ENCODE measurements at places on chromosomes 6 and 20.

DNA sequence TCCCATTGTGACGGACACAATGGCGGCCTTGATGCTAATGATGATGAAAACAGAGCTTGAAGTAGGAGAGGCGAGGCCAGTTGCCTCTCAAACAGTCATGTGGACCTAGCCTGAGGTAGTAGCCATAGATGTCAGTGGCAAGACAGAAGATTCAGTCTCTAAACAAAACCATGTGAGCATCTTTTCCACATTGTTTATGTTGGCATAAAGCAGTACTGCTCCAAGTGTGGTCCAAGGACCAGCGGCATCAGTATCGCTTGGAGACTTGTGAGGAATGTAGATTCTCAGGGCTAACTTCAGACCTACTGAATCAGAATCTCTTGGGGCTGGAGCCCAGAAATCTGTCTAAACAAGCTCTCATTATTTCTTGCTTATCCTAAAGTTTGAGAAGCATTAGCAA, 312.8 kb upstream of the JAG1 start:
- no peak for DNase-seq

DNA sequence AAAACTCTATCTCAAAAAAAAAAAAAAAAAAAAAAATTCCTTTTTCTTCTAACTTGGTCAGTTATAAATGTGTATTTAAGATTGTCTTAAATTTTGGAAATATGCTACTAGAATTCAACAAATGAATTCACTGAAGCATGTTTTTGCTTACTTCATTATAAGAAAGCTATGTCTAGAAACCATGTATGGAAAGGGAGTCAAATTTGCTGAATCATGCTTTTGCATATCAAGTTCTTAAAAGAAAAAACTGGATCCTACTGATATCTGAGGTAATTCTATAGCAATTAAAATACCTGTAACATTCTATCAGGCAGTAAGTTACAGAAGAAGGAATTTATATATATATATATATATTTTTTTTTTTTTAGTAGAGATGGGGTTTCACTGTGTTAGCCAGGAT, 27.7 kb downstream of the AKIRIN2 start:
- no peak for DNase-seq

- DNase-seq, result no peak
These were observed 256.6 kb downstream of the TBC1D7 start for GRCh38 chr6:13071550-13072345.

- peak; percentile 79 for DNase-seq
These were observed at the start of gene FILIP1 for GRCh38 chr6:75493400-75494064. Gene FILIP1, minus strand, starts transcription at chr6:75493800. Its CDS starts 78,828 bp downstream, at chr6:75414972.

- DNase-seq, result peak; percentile 43
These were observed 77.4 kb downstream of the GFOD1 start for GRCh38 chr6:13409991-13410390.

GRCh38 chr6:138857775-138858174, 61.9 kb downstream of the ECT2L start:
- no peak for DNase-seq

DNA sequence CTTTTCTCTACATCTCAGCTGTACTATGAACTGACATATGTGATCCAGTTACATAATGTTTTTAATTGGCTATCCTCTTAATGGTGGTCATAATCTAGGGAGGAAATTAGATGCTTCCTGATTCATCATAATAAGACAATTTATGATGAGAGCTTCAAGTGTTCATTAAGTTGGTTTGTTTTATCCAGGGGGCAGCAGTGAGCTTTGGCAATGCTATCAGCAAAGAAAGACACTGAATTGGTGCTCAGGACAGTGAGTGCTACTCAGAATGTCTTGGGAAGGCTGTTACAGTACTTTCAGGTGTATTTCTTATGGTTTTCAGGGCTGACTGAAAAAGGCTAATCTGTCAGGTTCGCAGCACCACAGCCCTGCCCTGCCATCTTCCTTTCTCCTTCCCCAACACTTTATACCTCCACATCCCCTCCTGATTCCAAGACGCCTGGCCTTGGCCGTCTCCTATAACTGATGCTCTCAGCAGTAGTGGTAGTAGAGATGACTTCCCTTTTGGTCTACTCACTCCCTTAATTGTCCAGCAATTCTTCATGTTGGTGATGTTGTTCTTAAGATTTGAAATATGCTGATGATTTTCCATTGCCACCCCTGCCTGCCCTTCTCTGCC, 67.0 kb upstream of the TNFAIP3 start:
- DNase-seq, result peak; percentile 77

DNA sequence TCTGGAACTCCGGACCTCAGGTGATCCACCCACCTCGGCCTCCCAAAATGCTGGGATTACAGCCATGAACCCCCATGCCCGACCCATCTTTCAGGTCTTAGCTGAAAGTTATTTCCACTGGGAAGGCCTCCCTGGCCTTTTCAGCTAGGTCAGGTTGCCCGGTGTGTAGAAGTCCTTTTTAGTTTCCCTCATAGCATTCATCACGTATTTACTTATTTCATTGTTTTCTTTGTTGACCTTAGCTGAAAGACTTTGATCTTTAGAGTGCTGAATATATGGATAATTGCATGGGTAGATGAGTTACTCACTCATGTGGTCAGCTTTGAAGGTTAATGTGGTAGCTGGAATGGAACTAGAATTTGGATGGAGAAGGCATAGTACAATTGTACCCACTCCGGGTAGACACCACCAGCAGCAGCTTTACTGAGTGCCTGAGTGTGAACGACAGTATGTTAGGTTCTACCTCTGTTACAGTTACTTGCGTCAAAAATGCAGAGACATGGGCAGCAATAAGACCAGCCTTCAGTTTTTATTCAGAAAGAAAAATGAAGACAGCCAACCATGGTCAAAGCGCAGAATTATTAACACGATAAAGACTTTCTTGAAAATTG, 9.1 kb downstream of the KIZ start:
- no peak for DNase-seq

DNA sequence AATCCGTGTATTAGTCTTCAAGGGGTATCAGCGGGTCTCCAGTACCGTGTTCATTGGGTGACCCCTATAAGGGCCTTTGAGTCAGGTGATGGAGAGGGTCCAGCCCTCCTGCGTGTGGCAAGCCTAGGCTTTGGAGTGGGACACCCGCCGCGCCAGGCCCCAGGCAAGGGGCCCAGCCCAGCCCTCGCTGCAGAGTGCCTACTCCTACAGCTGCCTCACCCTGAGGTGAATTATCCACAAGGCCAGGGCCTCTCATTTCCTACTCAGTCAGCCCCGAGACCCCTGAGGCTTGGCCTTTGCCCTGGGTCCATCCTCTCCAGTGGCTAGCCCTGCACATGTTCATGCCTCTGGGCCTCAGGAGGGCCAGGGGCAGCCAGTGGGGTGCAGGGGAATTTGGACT, 45.1 kb downstream of the TMEM242 start:
- no peak for DNase-seq

DNA sequence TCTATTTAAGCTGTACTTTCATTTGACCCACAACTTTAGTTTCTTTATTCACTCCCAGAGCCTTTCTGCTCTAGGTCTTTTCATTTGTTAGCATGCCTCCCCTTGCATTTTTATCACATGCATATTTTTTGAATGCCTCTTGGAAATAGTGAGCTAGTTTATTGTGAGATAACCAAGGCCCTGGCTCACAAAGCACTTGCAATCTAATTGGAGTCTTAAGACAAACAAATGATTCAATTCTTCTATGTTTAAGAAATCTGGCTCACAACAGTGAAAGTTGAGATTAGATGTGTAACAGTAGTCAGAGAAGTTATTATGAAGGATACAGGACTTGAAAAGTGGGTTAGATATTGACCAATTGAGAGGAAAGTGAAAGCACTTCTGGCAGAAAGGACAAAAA, 173.4 kb downstream of the MOXD1 start:
- DNase-seq, result peak; percentile 80

DNA sequence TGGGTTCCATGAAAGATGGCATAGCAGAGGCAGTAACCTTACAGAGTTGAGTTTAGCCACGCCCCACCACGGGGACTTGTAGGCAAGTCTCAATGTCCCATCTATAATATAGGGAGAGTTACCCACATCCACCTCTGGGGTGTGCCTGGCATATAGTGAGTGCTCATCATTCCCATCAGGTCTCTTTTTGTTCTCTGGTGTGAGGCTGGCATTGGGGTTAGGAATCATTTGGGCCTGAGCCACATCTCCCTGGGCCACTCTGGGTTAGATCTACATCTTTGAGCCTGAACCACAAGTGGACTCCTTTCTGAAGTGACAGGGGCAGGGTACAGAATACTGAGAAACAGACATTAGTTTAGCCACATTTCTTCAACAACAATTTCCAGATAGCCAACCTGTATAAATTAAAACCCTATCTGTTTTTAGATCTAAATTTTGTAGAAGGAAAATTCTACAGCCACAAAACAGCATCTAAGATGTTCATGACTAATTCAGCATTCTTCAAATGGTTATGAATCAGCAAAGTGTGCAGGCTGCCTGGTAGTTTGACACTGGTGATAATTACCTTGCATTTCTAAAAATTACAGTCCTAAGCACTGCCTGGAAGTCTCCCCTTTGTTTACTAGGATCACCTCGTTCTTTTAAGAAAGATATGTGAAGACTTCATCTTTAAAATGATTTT, 20.1 kb downstream of the RNF24 start:
- peak; percentile 31 for DNase-seq

- no peak for DNase-seq
These were observed 31.9 kb upstream of the FABP7 start for GRCh38 chr6:122747573-122747972.

- DNase-seq, result peak; percentile 88
These were observed 58.7 kb upstream of the RIN2 start for GRCh38 chr20:19699180-19699971.

DNA sequence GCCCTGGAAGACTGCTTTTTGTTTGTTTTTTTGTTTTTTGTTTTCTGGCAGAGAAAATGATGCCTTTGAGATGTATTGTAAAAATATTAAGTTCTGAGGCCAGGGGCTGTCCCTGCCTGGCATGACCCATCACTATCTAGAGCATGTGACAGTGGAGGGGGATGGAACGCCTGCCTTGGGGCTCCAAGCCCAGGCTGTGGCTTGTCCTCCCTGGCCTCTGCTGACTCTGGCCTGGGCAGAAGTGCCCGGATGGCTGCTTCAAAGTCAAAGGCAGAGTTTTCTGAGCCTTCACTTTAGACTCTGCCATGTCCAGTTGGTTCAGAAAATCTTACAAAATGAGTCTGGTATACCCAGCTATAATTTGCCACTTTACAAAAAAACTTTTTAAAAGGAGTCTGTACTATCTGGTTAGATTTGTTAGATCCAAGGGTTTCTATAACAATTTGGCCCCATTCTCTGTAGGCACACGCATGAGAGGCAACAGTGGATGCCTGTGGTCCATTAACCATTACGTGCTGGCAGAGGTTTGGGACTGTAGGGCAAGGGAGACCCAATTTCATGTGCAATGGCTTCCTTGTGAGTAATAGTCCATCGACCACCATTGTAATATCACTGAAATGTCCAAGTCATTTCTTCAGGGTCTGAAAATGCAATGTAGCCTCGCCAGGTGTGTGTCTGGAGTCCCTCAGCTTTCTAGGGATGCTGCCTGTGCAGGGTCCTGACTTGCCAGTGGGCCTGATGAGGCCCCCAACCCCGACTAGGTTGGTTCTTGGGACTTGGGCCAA, 8.3 kb downstream of the PPP1R3G start:
- no peak for DNase-seq

GRCh38 chr20:39245685-39246311, 283.7 kb downstream of the DHX35 start:
- no peak for DNase-seq

DNA sequence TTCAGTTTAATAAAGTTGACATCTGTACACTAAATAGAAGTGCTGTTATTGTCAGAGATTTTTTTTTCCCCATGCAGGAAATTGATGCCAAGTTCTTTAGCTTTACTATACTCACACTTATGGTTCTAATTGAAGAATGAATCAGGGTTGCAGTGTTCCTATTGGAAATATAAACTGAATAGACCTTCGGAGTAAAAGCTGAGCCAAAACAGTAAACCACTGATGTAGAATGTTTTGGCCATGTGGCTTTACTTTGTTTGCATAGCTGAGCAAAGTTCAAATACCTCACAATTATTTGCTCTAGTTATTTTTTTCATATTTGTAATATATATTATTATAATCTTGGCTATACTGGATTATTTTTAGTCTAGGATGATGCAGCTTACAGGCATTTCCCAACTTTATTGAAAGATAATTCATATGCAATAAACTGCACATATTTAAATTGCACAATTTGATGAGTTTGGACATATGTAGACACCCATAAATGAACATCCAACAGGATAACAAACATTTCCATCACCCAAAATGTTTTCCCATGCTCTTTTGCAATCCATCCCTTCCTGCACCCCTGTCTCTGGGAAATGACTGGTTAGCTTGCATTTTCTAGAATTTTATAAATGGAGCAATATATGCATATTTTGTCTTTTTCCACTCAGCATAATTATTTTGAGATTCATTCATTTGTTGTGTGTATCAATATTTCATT, 105.8 kb upstream of the NOX3 start:
- no peak for DNase-seq

GRCh38 chr6:105644073-105644489, 241.2 kb upstream of the PREP start:
- DNase-seq, result no peak

- DNase-seq, result no peak
These were observed 32.9 kb downstream of the FRK start for GRCh38 chr6:116027801-116028200.

GRCh38 chr20:16944745-16945144, 196.6 kb downstream of the OTOR start:
- DNase-seq, result no peak

DNA sequence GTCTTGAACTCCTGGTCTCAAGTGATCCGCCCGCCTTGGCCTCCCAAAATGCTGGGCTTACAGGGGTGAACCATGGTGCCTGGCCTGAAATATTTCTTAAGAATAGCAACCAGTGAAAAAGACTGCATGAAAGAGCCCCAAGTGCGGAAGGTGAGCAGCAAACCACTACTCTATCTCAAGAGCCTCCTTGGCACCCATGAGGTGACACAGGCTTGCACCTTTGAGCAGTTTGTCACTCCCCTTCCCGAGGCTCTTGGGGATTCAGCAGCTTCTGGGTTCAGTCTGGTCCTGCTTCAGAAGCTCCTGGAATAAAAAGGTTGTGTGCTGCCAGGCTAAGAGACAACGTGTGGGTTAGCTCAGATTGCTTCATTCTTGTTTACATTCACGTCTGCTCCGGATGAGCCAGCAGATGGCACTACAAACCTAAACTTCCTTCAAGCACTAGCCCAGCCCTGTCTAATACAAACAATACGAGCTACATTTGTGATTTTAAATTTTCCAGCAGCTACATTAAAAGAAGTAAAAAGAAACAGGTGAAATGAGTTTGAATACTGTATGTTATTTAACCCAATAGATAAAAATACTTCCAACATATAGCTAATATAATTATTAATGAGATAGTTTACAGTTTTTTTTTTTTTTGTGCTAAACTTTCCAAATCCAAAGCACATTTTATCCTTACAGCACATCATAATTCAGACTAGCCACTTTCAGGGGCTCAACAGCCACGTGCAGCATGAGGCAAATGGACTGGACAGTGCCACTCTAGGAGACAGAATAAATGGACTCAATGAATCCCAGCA, 46.2 kb downstream of the GJA10 start:
- DNase-seq, result peak; percentile 89

GRCh38 chr20:41147767-41148191, 10.4 kb downstream of the PLCG1 start:
- DNase-seq, result no peak

GRCh38 chr6:4853782-4854511, 77.7 kb downstream of the CDYL start:
- peak; percentile 7 for DNase-seq

- no peak for DNase-seq
These were observed 172.2 kb upstream of the HEY2 start for GRCh38 chr6:125577124-125577662.
